ENCODE measurements at places on chromosomes 7 and 10. TPM values are rescaled to one million over a fixed set of nuclear protein-coding genes. Genes with fewer than 3 reads are reported as not detected.
A peak's percentile ranks its signal among the peaks of the same experiment; 100 is the strongest.

Gene CARD11
- total RNA-seq, result 1.8 TPM

DNA sequence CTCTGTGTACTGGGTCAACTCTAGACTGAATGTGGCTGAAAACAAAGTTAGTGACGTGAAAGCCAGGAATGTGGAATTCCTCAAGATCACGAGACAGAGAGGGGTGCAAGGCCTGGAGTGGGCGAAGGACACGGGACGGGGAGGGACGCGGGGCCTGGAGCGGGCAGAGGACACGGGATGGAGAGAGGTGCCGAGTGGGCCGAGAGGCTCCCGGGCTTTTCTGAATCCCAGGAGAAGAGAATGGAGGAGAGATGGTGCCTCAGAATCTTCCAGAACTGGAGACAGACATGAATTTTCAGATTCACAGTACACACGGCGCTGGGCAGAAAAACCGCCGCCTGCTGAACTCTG, 50.6 kb upstream of the PRKAR1B start:
- no peak for DNase-seq

GRCh38 chr7:155254018-155254417, 43.7 kb upstream of the INSIG1 start:
- no peak for DNase-seq

DNA sequence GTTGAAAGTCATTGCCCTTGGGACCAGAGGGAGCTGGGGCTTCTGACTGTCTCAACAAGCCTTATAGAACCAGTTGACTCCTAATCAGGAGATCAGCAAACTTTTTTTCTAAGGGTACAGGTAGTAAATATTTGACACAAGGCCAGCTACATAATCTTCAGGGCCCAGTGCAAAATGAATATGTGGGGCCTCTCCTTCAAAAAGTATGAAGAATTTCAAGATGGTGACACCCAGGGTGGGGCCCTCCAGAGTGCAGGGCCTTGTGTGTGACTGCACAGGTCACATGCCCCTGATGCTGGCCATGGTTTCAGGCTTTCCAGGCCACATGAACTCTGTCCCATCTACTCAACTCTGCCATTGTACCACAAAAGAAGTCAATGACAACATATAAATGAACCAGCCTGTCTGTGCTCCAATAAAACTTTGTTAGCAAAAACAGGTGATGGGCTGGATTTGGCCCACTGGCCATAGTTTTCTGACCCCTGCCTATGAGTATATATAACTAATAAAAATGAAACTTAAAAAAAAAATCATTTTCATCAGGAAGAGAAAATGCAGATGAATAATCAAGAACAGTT, 6.1 kb downstream of the MMRN2 start:
- DNase-seq, result no peak

- peak; percentile 77 for DNase-seq
Measured at GRCh38 chr7:78039790-78040776, 241.5 kb downstream of the PHTF2 start.

- no peak for DNase-seq
Measured at GRCh38 chr7:12761111-12761510, 73.7 kb downstream of the ARL4A start.

DNA sequence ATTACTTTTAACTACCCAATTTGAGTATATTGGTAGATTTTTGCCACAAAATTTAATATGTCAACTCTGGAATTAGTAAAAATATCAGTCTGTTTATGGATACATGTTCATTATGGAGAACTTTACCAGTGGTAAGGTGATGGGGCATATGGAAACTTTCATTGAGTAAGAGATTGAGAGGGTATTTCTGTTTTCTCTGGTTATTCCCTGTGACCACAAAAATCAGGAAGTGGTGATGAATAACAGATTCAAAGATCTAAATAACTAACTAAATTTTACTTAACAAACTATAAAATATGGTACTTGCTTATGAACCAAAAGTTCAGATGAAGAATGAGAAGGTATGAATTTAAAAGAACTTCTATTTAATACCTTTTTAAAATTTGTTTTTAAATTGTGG, 22.1 kb upstream of the STEAP4 start:
- DNase-seq, result no peak

Data from aorta (tissue), 5 donors.